NCI-H1436 (cell line): ENCODE measurements at places on chromosomes 2 and 18.
A peak's percentile ranks its signal among the peaks of the same experiment; 100 is the strongest.

DNA sequence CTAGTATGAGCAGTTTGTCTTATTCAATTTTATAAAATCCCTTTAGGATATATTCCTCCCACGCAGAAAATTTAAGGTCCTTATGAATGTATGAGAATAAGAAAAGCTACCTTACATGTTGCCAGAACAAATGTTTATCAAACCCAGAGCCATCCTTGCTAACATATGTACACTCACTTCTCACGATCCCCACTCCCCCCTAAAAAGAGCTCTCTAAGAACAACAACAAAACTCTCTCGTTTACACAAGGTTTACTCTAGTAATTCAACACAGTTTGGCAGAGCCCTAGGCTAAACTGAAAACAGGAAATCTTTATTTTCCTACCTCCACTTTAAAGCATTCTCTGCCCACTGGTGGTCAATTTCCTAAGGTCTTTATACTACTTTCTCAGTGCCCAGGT lies 504.9 kb downstream of the ZEB2 start:
- no peak for DNase-seq

GRCh38 chr2:62459106-62459505 lies 46.9 kb downstream of the TMEM17 start:
- no peak for DNase-seq

GRCh38 chr18:63087421-63088230 lies 231.9 kb downstream of the BCL2 start:
- no peak for DNase-seq

DNA sequence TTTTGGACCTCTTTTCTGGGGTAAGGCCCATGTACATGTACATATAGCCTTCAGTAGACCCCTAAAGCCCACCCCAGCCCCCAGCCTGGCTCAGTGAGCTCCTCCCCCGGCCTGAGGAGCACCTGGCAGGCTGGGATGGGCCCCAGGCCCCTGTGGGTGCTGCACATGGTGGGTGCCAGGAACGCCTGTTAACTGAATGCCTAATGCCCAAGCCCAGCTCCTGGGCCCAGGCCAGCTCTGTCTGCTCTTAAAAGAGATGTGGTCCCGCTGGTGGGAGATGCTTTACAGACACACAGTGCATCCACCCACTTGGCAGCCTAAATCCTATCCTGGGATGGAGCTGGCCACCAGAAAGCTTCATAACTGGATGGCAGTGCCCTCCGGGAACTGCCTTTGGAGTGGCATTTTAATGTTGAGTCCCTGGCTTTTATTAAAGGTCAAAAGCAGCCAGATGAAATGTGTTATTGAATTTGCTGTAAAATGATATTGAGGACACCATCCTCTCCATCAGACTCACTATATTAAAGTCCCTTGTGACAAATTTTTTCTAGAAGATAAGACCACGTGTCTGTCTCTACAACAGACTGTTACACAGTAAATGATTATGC lies 7.7 kb upstream of the OXER1 start:
- DNase-seq, result no peak

DNA sequence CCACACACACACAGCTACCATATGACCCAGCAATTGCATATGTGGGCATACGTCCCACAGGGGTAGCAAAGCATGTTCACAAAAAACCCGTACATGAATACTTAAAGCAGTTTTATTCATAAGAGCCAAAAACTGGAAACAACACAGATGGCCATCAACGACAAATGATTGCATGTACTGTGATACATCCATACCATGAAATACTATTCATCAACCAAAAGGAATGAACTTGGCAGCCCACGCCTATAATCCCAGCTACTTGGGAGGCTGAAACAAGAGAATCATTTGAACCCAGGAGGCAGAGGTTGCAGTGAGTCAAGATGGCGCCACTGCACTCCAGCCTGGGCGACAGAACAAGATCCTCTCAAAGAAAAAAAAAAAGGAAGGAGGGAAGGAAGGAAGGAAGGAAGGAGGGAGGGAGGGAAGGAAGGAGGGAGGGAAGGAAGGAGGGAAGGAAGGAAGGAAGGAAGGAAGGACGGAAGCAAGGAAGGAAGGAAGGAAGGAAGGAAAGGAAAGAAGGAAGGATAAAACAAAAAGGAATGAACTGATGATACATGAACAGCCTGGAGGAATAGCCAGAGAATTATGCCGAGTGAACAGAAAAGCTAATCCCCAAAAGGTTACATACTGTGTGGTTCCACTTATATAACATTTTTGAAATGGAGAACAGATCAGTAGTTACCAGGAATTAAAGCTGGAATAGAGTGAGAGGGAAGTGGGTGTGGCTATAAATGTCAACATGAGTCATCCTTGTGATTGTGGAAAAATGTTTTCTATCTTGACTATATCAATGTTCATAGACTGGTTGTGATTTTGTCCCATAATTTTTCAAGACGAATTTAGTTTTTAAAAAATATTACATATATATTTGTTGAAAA lies 19.6 kb upstream of the YPEL5 start:
- no peak for DNase-seq

DNA sequence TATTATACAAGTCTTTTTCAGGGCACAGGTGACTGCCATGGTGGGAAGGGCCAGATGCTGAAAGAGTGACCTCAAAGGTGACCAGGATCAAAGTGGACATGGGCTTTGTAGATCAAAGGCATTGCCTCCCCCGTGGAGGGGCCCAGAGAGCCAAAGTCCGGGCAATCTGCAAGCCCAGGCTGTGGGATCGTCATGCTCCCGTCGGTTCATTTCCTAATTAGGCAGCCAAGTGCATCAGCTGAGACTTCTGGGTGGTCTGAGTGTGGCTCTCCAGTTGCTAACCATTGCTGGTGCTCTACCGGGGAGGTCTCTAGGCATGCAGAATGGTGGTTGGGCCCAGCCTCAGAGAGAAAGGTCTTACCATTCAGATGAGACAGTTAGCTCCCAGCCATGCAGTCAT lies 61.6 kb downstream of the TRIB2 start:
- DNase-seq, result no peak

- DNase-seq, result peak; percentile 90
These were observed 262.7 kb upstream of the FSIP2 start for GRCh38 chr2:185475914-185476313.

DNA sequence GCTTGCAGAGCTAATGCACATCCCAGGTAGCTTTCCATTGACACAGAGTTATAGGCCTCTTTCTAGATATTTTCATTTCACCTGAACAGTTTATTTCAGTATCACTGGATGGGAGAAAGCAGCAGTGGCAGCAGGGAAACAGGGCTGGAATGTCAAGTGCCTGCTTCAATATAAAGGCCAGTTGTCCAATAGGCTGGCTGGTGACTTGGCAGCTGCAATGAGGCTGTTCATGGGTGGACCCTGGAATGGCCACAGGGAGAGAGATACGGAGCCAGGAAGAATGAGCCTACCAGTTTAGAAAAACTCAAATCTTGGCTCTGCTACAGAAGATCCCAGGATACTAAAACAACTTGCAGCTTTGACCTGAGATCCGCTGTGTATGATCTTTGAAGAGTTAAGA lies 185.0 kb downstream of the BCL11A start:
- no peak for DNase-seq

- no peak for DNase-seq
These were observed 612.9 kb downstream of the LRP1B start for GRCh38 chr2:141517852-141518421.

- no peak for DNase-seq
These were observed 24.2 kb upstream of the UGT1A8 start for GRCh38 chr2:233593201-233593600.

DNA sequence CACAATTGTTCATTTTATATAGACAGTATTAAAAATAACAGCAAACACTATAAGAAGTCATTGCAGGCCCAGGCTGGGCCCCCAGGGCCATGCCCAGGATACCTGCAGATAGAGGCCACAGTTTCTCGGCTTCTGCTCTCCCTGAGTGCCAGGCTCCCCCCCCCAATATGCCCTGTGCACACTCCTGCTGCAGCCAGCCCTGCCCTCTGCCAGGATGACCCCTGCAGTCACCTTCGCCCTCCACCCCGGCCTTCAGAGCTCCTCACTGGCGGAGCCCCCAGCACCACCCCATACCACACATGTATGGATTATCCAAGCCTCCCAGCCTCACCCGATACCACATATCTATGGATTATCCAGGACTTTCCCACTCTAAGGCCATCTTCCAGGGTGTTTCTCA lies 104.5 kb downstream of the TPO start:
- DNase-seq, result no peak

DNA sequence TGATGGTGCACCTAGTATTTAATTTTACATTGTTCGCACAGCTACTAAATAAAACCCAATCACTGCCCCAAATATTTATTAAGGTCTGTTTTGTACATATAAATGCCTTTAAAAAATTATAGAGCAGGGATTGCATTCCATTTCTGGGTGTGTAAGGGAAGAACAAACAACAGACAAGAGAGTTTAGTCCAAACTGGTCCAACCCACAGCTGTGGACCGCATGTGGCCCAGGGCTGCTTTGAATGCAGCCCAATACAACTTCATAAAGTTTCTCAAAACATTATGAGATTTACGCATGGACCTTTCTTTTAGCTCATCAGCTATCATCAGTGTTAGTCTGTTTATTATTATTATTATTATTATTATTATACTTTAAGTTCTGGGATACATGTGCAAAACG lies 114.8 kb upstream of the LRATD1 start:
- no peak for DNase-seq

DNA sequence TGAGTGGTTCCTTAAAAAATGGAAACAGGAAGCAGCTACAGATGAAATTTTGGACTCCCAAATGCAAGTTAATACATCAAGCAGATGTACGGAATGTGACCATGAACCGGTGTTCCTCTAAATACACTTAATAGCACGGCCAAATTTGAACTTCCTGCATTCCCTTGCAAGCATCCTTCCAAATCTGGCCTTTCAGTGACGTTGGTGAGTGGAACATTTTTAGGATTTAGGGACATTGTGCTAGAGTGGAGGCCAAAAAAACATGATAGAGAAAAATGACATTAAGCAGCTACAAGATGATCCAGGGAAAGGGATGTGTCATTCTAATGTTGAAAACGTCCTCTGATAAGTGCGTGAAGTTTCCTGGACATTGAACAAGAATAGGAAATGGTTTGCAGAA lies 62.1 kb downstream of the CTAGE1 start:
- no peak for DNase-seq

DNA sequence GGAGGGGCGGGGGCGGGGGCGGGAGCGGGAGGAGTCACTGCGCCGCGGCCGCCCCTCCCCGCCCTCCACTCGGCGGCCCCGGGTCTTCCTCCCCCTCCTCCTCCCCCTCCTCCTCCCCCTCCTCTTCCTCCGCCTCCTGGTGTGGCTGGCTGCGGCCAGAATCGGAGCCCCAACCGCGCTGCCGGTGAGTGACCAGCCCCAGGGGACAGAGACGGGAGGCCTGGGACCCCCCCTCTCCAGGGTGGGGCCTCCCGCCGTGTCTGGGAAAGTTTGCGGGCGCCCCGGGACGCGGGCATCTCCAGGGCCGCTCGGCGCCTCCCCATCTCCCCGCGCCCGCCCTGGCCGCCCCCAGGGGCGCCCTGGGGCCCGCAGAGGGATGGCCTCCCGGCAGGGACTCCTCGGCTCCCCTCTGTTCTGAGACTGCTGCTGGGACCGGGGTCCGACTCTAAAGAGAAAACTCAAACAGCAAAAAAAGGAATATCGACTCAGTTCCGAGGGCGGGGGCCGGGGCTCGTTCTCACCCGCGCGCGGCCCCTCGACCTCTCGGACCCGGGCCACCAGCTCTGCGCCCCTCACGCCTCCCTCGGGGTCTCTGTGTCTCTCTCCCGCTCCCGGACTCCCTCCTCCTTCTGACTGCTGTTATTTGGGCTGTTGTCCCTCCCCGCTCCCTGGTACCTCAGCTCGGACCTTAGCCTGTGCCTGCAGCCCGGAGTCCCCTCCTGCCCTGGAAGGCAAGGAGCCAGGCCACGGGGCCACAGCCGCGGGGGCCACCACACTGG lies at the start of gene STON1:
TSS of gene STON1 (plus strand) at position 122 of the 779 bp plus-strand sequence. CDS start 50,480 bp downstream, outside the sequence.
- peak; percentile 38 for DNase-seq

DNA sequence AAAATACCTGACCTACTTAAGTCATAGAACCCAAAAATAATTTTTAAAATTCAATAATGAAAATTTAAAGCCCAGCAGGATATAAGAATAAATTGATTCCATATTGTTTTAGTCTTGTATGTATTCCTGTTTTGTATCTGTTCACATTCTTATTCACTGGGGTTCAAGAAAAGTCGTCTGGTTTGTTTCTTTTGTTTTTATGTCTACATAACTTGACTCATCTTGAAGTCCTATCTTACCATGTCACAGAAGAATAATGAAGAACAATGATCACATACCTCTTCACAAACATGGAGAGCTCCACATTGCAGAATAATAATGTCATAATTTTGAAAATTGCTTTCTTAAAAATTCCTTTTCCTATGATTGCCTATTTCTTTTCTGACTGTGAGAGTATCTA lies 43.4 kb upstream of the LRP1B start:
- no peak for DNase-seq

GRCh38 chr2:10454505-10454904 lies 6.4 kb upstream of the ODC1 start:
- no peak for DNase-seq

DNA sequence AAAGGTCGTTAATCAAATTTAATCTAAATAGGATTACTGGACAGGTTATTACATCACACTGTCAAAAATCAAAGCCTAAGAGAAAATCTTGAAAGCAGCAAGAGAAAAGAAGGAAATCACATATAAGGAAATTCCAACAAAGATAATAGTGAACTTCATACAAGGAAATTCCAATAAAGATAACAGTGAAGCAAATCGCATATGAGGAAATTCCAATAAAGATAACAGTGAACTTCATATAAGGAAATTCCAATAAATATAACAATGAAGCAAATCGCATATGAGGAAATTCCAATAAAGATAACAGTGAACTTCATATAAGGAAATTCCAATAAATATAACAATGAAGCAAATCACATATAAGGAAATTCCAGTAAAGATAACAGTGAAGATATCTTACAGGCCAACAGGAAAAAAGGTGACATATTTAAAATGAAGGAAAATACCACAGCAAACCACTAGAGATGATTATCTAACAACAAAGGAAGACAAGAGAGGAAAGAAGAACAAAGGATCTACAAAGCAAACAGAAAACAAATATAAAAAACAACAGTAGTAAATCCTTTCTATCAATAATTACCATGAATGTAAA lies 787.7 kb downstream of the CCDC85A start:
- DNase-seq, result no peak

DNA sequence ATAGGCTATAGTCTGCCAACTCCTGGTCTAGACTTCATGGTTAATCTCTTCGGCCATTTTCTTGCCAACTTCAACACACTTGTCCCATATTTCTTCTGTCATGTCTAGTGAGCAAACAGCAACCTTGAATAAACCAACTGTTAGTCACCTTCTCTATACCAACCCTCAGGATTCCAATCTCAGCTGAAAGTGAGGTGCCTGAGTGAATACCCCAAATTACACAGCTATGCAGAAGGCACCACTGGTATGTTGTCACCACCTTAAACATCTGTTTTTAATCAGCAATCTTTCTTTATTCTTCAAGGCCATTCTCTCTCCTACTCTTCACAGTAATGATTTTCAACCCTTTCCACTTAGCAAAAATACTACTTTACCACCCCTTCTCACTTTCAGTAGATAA lies 39.3 kb downstream of the THOC1 start:
- no peak for DNase-seq

GRCh38 chr2:22261165-22261564 lies 1123.8 kb upstream of the KLHL29 start:
- DNase-seq, result no peak

- no peak for DNase-seq
These were observed 132.6 kb downstream of the C1D start for GRCh38 chr2:67930156-67930555.
